ENCODE measurements at places on chromosomes 16 and 17.
A peak's percentile ranks its signal among the peaks of the same experiment; 100 is the strongest.

DNA sequence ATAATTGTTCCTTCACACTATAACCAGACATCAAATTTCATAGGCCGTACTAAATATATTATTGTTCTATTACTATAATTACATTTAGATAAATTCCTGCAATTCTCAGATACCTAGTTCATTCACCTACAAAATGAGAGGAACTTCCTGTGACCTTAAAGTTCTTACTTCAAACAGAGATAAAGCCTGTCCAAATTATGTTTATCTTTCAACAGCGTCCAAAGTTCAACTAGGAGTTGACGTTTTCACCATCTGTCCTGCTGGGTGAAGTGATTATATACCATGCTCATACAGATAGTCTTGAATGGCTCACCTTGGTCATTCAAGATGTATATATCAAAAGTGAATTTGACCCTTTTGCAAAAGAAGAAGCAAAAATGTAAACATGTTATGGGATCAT lies 440.6 kb downstream of the CDH8 start:
- no peak for DNase-seq

DNA sequence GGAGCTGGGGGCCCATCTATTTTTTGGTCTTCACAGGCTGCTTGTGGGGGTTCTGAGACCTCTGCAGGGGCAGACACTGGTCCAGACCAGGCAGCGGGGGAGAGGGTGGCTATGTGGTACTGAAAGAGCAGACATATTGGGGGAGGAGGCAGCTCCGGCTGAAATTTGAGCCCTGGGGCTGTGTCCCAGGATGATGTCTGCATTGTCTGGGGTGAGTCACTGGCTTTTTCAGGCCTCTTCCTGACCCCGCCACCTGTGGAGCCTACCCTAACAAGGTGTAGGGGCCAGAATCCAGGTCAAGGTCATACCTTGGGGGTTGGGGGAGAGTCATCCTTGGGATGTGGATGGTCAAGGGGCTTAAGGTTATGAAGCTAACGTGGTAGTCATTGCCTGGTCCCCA lies 2.4 kb downstream of the CORO6 start:
- DNase-seq = no peak

DNA sequence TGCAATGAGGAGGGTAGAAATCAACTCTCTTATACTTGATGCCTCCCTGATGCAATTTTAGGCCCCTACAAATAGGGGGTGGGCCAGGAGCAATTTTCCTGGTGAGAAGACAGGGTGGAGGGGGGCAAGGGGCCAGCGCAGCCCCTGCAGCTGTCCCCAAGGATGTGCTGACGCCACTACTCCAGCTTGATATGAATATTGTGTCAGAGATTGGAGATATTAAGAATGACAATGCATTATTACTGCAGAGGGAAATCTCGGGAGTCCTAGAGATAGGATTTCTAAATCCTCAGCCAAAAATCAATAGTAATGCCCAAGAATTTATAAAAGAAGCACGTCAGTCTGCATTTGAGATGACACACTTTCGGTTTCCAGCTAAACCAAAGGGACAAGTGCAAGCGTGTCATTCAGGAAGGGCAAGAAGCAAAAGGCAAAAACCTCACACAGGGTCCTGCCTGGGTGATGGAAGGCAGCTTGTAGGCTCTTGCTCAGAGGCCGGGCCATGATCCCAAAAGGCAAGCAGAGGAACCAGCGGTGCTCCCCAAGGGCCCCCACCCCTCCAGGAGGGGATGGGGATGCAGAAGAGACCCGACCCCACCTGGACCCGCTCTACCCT lies 178.8 kb downstream of the C16orf78 start:
- DNase-seq = no peak

- DNase-seq = no peak
Observed at GRCh38 chr17:13253733-13254410, 236.0 kb upstream of the ELAC2 start.

DNA sequence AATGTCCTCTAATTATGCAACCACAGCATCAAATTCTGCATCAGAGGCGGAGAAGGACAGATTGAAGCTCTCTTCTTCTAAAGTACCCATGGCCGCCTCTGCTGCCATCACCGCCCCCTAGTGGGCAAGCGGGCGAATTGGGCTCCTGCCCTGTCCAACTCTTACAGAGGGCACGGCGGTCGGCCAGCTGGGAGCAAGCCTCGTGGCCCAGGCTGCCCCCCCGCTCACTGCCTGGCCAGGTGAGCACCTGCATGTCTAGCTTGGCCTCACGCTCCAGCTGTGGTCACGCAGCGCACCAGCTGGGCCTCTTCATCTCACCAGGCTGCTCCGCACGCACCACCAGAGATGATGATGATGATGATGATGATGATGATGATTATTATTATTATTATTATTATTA lies 146.1 kb upstream of the TOM1L1 start:
- no peak for DNase-seq

- no peak for DNase-seq
Observed at GRCh38 chr17:30230596-30231125, 4.8 kb downstream of the SLC6A4 start.

GRCh38 chr16:20952139-20952920 lies 51.8 kb downstream of the LYRM1 start:
- DNase-seq = no peak

DNA sequence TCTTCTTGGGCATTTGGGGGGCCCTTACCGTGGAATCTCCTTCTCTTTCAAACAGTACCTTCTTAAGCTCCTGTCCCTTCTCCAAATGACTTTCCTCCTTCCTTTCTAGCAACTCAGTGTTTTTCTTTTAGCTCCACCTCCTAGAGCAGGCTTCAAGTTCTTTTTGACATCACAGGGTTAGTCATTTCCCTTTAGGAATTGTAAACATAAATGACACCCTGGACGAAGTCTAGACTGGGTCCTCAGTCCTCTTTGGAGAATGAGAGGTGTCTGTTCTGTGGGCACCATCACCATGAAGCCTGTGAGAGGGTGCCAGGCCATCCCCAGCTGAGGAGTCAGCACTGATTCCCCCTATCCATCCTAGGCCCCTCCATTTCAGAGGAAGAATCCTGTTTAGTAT lies 94.7 kb downstream of the SALL1 start:
- no peak for DNase-seq

- DNase-seq = no peak
Observed at GRCh38 chr16:887846-888245, 82.9 kb downstream of the LMF1 start.

- DNase-seq = no peak
Observed at GRCh38 chr17:48760411-48760810, 31.9 kb upstream of the HOXB13 start.

GRCh38 chr17:83151442-83152226 lies 72.2 kb downstream of the METRNL start:
- no peak for DNase-seq

DNA sequence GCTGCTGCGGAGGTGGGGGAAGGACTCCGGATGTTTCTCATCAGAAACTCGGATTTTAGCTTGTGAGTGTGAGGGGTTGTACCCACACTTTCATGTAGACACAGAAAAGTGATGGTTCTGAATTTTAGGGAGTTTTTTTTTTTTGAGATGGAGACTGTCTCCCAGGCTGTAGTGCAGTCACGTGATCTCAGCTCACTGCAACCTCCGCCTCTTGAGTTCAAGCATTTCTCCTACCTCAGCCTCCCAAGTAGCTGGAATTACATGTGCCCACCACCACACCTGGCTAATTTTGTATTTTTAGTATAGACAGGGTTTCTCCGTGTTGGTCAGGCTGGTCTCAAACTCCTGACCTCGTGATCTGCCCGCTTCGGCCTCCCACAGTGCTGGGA lies 22.4 kb upstream of the GNG13 start:
- no peak for DNase-seq

GRCh38 chr17:273981-274832 lies 78.4 kb downstream of the RPH3AL start:
- no peak for DNase-seq

DNA sequence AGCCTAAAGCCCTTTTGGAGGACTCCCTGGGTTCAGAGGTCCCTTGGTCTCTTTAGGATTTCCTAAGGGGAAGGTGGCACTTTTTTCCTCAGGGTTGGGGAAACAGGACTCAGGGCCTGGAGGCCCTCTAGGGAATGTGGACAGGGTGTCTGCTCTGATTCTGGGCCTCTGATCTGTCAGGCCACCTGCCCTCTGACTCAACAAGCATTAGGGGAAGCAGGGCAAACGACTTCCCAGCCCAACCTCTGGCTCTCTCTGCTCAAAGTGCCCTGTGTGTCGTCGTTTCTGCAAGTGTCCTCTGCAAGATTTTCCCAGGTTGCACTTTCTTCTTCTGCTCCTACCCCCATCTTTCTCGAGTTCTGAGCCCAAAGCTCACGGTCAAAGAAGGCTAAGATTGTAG lies 6.6 kb upstream of the IGFBP4 start:
- DNase-seq = no peak

GRCh38 chr17:82239926-82240505 lies 11.2 kb downstream of the SLC16A3 start:
- DNase-seq = no peak

DNA sequence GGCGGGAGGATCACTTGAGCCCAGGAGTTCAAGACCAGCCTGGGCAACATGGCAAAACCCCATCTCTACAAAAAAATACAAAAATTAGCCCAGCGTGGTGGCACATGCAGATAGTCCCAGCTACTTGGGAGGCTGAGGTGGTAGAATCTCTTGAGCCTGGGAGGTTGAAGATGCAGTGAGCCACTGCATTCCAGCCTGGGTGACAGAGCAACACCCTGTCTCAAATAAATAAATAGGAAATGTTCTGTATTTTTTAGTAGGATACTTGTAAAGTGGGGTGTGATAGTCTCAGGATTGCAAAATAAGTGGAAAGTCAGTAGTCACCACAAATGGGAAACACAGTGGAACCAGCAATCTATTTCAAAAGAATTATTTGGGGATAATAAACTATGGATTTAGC lies 4.0 kb downstream of the RSPRY1 start:
- DNase-seq = no peak

DNA sequence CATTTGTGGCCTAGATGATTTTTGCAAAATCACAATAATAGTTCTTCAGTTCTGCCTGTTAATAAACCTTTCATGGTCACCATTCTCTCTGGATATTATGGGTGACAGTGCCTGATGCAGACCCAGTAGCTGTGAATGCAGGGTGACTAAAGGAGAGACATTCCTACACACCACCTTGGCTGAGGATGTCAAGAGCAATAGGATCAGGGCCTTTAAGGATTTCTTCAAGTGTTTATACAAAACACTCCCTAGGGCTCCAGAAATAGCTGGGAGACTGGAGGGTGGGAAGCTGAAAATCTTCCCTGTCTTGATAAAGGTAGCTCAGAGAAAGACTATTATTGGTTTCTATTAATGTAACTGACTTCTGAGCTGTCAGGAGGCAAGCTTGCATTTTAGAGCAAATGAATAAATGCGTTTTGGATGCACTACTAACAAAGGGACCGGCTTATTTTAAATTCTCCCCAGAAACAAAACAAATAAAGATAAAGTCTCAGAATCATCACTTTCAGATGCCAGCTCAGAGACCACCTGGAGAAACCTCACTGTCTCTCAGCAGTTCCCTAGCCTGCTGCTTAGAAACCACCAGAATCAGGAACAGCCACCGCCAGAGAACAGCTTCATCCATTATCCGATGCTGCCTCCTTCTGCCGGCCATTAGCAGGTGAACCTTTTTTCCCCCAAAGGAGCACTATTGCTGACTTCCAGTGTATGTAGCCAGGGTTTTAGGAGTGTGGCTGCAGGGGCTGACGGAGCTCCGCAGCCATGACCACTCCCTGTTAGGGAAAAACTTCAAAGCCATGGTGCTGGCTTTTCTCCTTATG lies 171.4 kb upstream of the DYNLRB2 start:
- peak; percentile 19 for DNase-seq

- DNase-seq = no peak
Observed at GRCh38 chr17:48123776-48124388, 16.3 kb downstream of the SNX11 start.

DNA sequence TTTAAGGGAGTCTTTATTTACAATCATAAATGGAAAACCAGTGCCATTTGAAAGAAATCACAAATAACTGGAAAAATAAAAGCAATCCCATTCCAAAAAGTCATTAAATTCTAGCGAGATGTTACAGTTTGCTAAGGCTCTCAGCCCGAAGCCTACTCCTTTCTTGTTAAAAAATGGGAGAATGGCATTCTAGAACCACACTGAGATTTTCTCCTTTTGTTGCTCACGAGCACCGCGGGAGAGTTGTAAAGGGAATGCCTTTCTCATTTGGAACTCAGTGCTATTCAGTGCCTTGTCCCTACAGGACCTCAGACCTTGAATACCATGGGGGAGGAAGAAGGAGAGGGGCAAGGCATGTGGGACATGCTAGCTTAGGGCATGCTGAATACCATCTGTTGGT lies 36.3 kb downstream of the GDE1 start:
- DNase-seq = no peak
